ENCODE measurements at places on chromosomes 5 and 9. TPM values are rescaled to one million over a fixed set of nuclear protein-coding genes. Genes with fewer than 3 reads are reported as not detected.
A peak's percentile ranks its signal among the peaks of the same experiment; 100 is the strongest.

SPATA31D4 gene
- total RNA-seq = not detected

PFN3 gene
- total RNA-seq = not detected

DNA sequence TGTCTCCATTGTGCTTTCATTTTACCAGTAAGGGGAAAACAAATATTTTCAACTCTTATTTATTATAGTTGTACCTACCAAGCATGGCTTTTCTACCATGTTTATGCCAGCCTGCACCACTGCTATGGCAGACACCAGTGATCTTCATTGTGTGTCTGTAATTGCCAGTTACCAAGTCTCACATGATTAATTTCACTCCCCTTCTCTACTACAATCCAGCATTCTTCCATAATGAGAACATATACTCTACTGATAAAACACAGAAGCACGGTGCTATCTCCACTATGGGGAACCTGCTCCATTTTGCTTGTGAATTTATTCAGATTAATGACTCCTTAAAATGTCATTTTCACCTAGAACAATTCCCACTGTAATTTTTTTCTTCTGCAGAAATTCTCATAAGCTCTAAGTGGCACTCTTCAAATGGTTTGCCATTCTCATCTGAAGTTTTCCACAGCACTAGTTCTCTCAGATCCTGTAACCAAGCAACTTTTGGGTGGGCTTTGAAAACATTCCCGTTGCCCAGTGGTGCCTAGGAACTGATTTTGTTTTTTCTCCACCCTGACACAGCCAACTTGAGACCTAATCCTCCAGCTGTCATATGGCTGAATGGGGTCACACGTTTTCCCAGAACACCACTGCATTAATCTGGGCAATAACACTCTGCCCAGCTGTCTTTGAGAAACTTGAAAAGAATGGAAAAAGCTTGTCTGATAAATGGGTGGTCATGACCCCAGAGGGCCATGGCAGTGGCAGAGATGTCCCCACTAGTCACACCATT lies 222.7 kb upstream of the RASEF start:
- no peak for DNase-seq

DNA sequence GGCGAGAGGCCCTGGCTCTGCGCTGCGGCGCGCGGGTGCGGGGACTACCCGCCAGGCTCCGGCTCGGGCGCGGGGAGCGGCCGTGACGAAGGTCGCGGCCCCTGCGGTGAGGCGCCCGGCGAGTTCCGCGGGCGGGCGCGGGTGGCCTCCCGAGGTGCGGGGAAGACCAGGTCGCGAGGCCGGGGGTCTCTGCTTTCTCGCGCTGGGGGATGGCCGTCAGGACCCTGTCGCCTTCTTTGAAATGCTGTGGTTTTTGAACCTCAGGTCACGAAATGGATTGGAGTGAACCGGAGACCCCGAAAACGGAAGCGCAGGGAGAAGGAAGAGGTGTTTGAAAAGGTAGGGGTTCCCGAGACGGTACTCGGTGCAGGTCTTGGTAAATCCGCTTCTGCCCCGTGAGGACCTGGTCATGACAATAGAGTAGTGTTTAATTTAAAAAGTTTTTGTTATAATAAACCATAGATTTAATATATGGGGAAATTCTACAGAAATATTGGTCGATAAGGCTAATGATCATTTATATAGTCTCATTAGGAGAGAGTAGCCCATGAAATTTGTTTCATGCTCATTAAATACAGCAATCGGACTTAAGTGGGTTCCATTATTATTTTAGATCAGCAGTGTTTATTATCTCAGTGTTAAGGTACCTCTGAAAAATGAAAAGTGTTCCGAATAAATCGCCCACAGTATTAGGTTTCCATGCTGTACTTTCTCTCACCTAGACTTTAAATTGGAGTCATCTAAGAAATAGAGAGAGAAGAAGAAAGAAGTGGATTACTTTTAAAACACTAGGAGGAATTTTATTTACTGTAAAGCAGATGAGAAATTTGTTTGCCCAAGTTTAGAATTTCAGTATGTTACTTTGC lies 279.0 kb downstream of the AOPEP start:
- no peak for DNase-seq

GRCh38 chr9:16333691-16334090 lies 536.8 kb downstream of the BNC2 start:
- no peak for DNase-seq

STK32A gene
- not detected for total RNA-seq

LRRTM2 gene
- total RNA-seq = not detected

GRCh38 chr9:92510747-92511146 lies 25.0 kb downstream of the ECM2 start:
- no peak for DNase-seq

DNA sequence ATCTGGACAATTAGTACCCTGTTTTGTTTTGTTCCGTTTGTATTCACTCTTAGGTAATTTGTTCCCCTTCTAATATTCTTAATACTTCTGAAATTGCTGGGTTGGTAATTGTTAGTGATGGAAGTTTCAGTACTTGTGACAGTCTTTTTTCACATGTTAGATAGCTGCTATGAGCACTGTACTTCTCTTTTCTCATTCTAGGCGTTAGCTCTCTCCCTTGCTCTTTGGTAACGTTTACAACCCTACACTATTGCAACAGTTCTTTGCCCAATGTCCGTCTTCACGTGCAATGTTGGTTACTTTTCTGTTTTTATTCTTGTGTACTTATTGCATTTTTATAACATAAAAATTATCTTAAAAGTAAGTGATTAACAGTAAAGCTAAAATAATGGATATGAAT lies 1509.0 kb downstream of the MAT2B start:
- no peak for DNase-seq

DNA sequence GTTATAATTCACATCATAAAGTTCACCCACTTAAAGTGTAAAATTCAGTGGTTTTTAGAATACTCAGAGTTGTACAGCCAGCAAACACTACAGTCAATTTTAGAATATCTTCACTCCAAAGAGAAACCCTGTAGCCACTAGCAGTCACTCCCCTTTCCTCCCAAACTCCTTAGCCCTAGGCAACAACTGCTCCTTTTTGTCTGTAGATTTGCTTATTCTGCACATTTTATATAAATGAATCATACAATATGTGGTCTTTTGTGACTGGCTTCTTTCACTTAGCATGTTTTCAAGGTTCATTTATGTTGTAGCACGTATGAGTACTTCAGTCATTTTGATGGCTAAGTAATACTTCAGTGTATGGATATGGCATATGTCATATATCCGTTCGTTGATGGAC lies 38.7 kb downstream of the TGFBR1 start:
- DNase-seq = no peak

TAL2 gene
- not detected for total RNA-seq

- no peak for DNase-seq
These were observed 613.7 kb upstream of the CDH18 start for GRCh38 chr5:20601678-20602100.

GRCh38 chr9:77876091-77876490 lies 155.5 kb downstream of the GNAQ start:
- DNase-seq = no peak

GRCh38 chr9:75185585-75186170 lies 97.4 kb downstream of the OSTF1 start:
- peak; percentile 50 for DNase-seq

DNA sequence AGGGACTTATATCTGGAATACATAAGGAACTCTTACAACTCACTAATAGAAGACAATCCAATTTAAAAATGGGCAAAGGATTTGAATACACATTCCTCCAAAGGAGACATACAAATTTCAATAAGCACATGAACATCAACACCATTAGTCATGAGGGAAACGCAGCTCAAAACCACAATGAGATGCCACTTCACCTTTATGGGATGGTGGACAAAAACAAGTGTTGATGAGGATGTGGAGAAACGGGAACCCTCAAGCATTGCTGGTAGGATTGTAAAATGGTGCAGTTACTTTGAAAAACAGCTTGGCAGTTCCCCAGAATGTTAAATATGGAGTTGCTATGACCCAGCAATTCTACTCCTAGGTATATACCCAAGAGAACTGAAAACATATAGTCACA lies 72.7 kb upstream of the IER5L start:
- DNase-seq = no peak

LCN15 gene
- not detected for total RNA-seq

DNA sequence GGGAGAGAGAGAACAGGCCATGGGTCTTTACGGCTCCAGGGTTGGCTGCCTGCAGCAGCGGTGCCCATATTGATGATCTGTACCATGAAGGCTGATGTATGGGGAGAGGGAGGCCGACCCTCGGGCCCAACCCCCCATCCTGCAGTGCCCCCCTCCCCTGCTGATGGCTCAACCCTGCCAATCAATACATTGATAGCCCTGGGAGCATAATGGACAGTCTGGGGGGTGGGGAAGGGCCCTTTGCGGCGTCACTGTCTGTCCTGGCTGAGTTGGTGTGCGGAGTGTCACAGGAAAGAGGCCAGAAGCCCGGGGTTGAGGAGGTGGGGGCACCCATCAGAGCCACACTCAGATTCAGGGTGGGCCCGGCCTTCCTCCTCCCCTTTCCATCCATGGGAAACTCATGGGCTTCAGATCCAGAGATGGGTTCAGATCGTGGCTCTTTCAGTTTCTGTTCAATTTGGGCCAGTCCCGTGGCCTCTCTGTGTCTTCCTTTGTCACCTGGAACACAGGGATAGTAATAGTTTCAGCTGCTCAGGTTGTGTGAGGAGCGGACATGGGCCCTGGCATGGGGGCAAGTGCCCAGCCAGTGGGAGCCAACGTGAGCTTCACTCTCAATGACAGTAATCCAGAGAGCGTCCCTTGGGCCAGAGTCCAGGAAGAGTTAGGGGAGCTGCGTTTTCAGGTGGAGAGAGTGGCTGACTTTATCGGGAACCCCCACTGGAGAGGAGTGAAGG lies 9.5 kb downstream of the FGF18 start:
- no peak for DNase-seq

GRCh38 chr5:139468421-139468931 lies 2.3 kb upstream of the SMIM33 start:
- DNase-seq = no peak
